ENCODE measurements at places on chromosomes 6 and 20.

DNA sequence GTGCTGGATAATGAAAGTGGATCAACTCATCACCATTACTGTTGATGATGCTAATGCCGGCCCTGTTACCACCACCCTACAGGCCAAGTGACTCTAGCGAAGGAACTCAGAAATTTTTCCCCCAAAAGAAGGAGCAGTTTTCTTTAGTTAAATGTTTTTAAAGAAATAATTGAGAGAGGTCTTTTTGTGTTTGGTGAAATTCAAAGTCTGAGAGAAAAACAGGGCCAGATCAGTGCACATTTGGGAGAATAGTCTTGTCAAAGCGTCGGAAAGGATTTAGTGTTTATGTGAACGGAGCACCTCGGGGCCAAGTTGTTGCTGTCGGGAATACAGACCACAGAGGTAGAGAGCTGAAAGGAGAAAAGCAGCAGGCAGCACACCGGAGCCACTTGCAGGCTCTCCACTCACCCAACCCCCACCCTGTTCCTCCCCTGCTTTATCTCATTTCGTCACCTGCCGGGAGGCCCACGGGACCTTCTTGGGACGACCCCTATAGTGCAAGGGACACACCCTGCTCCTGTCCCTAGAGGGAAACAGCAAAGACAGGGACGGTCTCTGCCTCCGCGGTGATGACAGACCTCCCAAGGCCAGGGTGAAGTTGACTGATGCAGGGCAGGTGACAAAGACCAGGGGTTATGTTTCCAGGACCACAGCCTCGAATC is 6.8 kb downstream of the TFAP2B start:
- no peak for DNase-seq

GRCh38 chr20:40931410-40932044 is 97.1 kb upstream of the TOP1 start:
- DNase-seq = no peak

GRCh38 chr20:14745830-14746229 is 408.4 kb upstream of the FLRT3 start:
- DNase-seq = no peak

- DNase-seq = no peak
These were observed 2.8 kb upstream of the MYO6 start for GRCh38 chr6:75746221-75746620.

DNA sequence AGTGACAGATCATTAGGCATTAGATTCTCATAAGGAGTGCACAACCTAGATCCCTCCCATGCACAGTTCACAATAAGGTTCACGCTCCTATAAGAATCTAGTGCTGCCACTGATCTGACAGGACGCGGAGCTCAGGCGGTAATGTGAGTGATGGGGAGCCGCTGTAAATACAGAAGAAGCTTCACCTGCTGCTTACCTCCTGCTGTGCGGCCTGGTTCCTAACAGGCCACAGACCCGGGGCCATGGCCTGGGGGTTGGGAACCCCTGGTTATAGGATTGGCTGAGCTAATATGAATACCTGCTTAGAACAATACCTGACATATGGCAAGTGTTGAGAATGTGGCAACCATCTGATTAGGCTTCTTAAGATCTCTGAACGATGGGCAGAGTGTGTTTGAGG is 2.4 kb downstream of the PNPLA1 start:
- DNase-seq = no peak

DNA sequence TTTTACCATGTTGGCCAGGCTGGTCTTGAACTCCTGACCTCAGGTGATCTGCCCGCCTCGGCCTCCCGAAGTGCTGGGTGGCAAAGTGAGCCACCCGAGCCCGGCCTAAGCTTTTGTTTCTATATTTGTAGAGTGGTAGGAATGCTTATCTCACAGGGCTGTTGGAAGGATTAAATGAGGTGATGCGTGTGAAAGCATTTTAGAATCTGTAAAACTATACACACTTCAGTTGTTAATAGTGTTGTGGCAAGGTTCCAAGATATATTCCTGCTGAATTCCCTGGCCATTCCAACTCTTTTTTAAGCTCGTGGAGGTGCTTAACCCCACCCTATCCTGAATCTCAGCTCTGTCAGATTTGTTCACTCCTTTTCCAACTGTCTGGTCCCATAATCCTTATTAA is 89.9 kb upstream of the AKIRIN2 start:
- no peak for DNase-seq

DNA sequence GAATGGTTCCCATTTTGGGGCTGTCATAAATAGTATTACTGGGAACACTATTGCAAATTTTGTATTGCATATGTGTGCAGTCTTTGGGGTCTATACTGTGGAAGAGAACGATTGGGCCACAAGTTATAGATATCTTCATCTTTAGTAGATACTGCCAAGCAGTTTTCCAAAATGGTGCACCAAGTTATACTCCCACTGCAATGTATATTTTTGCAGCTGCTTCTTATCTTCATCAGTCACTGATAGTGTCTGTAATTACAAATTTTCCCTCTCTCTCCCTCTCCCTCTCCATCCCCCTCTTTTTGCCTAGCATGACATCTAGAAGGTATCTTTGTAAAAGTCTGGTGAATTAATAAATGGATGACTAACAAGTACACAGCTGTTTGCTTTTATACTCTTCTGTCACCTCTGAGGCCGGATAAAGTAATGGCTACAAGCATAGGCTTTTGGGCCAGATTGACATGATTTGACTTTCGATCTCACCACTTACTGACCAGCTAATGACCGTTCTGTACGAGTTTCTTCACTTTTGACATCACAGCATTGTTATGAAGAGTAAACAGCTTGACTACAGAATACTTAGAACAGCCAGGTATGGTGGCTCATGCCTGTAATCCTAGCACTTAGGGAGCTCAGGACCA is 113.3 kb upstream of the SLC2A12 start:
- DNase-seq = no peak

DNA sequence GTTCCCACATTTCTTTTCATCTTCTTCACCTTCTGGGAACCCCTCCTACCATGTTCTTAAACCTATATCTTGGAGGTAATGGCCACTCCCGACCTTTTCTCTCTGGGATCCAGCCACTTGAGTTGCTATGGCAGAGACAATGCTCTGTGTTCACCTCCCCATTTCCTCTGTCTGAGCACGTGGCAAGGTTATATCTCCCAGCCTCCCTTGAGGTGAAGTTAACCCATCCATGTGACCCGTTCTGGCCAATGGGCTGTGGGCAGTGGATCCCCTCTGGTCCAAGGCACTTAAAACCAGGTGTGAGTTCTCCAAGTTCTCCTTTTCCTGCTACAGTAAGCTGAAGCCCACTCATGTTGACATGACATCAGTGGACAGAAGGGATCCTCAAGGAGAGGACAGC is 261.4 kb downstream of the LRFN2 start:
- DNase-seq = no peak

GRCh38 chr6:44004136-44004535 is 123.1 kb downstream of the MRPL14 start:
- no peak for DNase-seq

DNA sequence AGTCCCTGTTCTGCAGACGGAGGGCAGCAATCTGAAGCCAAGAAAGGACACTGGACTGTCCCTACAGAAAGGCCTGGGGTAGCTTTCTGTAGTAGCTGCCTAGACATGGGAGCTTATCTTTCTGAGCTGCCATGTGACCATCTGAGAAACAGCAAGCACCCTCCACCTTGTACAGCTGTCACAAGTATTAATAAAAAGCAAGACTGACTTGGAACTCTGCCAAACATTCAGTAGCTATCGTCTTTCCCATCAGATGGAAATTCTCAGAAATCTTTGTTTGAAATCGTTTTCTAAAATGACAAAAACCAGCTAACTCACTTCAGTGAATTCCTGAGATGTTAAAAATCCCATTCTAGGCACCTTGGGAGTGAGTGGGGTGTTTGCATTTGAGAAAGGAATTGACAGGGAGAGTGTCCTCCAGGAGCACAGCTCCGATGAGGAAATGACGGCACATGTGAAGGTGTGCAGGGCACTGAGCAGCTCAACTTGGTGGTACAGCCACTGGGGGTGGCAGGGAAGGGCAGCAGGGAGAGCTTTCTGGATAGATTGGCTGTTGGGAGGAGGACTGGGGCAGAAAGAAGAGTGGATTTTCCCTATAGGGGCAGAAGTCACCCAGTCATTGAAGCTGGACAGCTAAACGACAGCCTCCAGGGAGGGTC is 24.5 kb downstream of the ACSS1 start:
- DNase-seq = no peak

- DNase-seq = no peak
These were observed 21.1 kb downstream of the ELOVL2 start for GRCh38 chr6:11023032-11023431.

- no peak for DNase-seq
These were observed 158.3 kb downstream of the ZFP64 start for GRCh38 chr20:52033313-52033712.

- no peak for DNase-seq
These were observed 148.1 kb upstream of the TENT5A start for GRCh38 chr6:81900616-81901015.

GRCh38 chr6:53513056-53513455 is 31.8 kb downstream of the GCLC start:
- DNase-seq = no peak

GRCh38 chr6:130417951-130418350 is 52.1 kb downstream of the TMEM200A start:
- no peak for DNase-seq

GRCh38 chr20:34907616-34908469 is 31.4 kb downstream of the ACSS2 start:
- DNase-seq = no peak

DNA sequence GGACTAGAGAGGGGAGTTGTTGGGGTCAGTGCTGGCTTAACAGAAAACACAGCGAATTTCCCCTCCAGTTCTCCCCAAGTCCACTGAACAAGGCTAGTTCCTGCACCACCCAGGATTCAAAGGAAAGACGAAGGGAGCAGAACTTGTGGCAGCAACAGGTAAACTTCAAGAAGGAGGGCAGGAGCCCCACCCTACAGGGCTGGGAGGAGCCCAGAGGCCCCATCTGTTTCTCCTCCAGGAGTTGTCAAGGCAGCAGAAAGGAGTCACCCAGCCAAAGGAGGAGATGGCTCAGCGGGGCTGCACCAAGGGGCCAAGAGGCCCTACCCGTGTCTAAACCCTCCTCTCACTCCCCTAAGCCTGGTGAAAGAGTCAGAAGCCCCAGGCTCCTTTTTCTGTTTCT is 1.7 kb downstream of the SAPCD1 start:
- DNase-seq = no peak

DNA sequence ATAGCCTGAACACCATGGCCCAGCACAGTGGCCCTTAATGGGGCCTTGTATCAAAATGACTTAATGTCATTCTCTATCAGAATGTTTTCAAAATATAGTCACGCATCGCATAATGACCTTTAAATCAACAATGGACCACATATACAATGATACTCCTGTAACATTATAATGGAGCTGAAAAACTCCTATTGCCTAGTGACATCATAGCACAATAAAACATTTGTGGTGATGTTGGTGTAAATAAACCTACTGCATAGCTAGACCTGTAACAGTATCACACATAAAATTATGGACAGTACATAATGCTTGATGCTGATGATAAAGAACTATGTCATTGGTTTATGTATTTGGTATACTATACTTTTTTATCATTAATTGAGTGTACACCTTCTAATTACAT is 9.3 kb downstream of the ELOVL5 start:
- DNase-seq = no peak

DNA sequence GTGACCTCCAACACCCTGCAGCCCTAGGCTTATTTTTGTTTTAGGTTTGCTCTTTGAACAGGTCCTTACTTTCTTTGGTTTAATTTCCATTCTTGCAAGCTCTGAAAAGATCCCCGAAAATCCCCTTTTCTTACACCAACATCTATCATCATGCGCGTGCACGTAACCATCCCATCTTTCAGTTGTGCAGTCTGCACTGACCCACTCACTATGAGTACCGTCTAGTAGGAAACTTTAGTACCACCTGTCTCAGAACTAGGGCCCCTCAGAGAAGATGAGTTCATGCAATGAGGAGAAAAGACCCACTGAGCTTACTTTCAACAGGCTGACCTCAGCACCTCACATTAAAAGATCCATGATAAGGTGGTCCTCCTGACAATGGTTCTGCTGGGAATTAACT is 120.6 kb upstream of the AGPAT4 start:
- no peak for DNase-seq
